Ureter (tissue), 1 donor: ENCODE measurements at places on chromosomes 2 and 18. TPM values are rescaled to one million over a fixed set of nuclear protein-coding genes. Genes with fewer than 3 reads are reported as not detected.
A peak's percentile ranks its signal among the peaks of the same experiment; 100 is the strongest.

DNA sequence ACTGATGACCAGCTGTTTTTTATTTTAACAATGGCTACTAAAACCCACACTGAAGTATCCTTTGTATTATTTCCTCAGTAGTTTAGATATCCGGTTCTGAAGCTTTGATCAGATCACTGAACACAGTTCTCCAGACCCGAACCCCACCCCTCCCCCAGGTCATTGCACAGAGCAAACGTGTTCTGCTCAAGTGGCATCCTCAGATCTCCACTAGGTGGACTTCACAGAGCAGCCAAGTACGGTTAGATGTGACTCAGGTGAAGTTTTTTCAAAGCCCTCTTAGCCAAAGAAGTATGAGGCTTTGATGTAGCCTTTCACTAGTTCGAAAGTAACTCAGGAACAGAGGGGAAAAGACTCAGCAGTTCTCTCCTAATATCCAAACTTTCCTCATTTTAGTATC, 142.7 kb upstream of the NRP2 start:
- no peak for DNase-seq

DNA sequence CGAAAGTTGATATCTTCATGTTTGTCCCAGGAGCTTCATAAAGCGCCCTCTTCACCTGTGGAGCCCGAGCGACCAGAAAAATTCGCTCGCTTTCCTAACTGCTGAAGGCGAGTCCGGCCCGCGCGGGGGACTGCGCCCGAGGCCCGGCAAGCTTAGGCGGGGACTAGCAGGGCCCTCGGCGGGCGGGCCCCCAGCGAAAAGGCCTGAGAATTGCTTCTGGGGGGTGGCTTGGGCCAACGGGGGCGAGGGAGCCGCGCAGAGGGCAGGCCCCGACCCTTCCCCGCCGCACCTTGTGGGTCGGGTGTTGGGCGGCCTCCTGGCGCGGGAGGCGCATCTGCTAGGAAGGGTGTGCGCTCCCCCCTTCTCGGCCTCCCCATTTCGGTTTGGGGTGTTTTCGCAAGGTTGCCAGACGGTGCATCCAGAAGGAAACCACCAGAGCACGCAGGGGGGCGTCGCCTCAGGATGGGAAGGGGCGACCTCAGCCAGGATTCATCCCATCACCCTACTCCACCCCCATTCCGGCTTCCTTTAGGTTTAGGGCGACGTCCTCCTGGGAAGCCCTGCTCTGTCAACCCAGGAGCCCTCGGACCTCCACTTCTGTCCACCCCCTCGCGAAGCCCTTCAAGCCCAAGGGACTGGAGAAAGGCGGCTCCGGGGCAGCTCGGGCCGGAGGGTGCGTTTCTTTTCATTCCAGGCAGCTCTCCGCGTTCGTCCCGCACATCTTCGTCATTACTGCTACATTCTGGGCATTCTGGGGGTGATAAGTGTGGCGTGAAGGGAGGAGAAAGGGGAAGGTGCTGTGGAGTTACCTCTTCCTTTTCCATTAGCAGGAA, 9.1 kb downstream of the SP9 start:
- DNase-seq, result no peak

GRCh38 chr2:176817061-176817565, 395.5 kb upstream of the HNRNPA3 start:
- no peak for DNase-seq

The SERPINB13 gene
- not detected for total RNA-seq

The ATP6V1B1 gene
- 2.4 TPM for total RNA-seq

The C2orf78 gene
- not detected for total RNA-seq

- DNase-seq, result no peak
Measured at GRCh38 chr2:230989731-230990130, 6.2 kb upstream of the SPATA3 start.

DNA sequence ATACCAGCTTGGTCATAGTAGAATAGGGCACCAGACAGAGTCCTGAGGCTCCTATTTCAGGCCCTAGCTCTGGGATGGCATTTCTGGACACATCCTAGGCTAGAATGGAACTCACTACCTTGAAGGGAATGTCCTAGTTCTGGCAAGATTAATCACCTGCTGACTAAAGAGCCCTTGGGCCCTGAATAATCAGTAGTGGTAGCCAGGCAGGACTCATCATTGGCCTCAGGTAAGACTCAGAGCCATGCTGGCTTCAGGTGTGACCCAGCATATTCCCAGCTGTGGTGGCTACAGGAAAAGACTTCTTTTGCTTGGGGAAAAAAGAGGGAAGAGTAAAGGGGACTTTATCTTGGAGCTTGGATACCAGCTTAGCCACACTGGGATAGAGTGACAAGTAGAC, 131.0 kb upstream of the SRD5A2 start:
- no peak for DNase-seq

- DNase-seq, result no peak
Measured at GRCh38 chr2:44886414-44886813, 55.1 kb upstream of the SIX3 start.

DNA sequence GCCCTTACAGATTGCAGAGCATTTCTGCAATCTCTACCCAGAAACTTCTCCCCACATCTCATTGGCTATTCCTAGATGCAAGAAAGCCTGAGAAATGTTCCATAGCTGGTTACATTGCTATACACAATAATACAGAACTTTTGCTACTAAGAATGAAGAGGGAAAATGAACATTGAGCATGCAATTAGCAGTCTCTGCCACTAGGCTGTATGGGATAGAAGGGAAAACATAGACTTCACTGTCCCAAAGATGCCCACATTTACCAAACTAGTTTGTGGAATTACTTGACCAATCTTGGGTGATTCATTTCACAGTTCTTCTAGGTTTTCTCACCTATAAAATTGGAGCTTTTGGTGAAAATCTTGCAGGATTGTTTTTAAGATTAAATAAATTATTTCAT, 265.7 kb upstream of the NT5C1B start:
- no peak for DNase-seq

GRCh38 chr2:126482582-126483464, 173.1 kb upstream of the GYPC start:
- DNase-seq, result no peak

DNA sequence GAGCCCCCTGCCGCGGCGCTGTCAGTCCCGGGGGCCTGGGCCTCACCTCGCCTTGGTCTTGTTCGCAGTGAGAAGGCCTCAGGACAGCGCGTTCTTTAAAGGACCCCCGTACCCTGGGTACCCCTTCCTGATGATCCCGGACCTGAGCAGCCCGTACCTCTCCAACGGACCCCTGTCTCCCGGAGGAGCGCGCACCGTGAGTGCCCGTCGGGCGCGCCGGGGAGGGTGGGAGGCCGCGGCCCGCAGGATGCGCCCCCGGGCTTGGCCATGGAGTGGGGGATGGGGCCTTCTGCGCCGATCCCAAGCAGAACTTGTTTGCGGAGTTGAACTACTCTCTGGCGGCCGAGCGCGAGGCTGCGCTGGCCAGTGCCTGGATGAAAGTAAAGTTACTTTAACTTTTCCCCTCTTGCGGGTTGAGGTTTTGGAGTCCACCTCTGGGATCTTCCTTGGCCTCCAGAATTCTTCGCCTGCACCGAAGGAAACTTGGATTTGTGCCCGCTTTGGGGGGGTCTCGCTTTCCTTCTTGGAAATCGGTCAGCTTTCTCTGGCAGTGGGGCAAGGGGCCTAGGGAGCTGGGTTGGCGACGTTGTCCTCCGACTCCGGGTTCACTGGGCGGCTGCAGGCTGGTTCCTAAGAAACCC, 1.2 kb downstream of the TCF7L1 start:
- DNase-seq, result peak; percentile 47

- DNase-seq, result no peak
Measured at GRCh38 chr2:175560521-175561169, 379.1 kb upstream of the ATP5MC3 start.

DNA sequence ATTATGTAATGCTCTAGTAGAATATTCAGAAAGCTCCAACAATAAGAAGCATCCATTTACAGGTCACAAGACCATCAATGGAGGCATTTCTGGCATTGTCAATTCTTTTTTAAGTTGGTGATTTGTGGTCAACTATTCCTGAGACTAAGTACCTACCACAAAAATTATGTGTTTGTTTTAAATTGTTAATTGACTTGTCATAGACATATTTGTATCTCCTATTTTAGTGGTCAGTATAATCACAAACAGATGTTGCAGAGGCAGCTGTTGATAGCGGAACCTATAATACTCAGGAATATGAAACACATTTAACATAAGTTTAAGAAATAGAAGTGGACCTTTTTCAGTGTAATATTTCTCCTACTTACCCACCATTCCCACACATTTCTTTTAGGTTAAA, 430.1 kb downstream of the CCDC85A start:
- no peak for DNase-seq

DNA sequence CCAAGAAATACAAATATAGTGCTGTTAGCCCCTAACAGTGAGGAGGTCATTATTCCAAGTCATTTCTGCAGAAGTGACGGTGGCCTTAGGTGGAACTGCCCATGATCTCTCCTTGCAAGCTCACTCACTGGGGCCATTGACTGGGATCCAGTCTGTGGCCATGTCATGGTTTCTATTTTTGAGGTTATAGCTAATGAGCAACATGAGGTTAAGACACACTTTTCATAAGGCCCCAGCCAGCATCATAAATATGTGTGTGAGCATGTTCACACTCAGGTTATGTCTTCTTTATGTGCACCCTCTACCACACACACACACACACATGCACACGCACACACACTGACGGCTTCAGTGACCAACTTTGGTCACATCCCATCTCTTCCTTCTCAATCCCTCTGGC, 484 bp downstream of the AFF3 start:
- DNase-seq, result no peak

- no peak for DNase-seq
Measured at GRCh38 chr18:48784656-48785055, 166.1 kb downstream of the SMAD7 start.

- no peak for DNase-seq
Measured at GRCh38 chr2:47310801-47311560, 92.0 kb upstream of the MSH2 start.

The FNDC4 gene
- total RNA-seq, result 3.7 TPM

DNA sequence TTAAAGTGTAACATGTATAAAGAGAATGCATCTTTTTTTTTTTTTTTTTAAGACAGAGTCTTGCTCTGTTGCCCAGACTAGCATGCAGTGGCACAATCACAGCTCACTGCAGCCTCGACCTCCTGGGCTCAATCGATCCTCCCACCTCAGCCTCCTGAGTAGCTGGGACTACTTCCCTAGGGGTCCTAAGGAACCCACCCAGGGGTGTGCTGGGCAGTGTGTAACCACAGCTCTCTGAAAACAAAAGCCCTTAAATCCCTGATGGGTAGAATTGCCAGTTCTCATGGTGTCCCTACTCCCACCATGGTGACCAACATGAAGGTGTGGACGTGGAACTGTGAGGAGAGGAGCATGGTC, 105.6 kb upstream of the ST3GAL5 start:
- peak; percentile 14 for DNase-seq

DNA sequence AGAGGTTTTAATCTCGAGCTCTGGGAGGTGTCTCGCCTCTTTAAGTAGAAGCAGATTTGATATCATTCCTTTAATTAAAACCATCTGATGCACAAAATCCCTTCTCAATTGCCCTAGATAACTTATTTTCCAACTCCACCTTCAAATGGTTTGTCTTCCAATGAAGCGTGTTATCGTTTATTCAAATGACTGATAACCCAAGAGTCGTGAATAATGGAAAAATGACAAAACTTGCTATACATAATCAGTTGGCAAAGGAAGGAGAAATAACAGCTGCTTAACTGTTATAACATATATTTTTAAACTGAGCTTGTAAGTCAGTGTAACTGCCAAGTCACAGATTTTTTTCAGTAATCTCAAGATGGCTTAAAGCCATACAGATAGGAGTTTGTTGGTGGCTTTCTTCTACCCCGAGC, 144.6 kb downstream of the QPCT start:
- no peak for DNase-seq

DNA sequence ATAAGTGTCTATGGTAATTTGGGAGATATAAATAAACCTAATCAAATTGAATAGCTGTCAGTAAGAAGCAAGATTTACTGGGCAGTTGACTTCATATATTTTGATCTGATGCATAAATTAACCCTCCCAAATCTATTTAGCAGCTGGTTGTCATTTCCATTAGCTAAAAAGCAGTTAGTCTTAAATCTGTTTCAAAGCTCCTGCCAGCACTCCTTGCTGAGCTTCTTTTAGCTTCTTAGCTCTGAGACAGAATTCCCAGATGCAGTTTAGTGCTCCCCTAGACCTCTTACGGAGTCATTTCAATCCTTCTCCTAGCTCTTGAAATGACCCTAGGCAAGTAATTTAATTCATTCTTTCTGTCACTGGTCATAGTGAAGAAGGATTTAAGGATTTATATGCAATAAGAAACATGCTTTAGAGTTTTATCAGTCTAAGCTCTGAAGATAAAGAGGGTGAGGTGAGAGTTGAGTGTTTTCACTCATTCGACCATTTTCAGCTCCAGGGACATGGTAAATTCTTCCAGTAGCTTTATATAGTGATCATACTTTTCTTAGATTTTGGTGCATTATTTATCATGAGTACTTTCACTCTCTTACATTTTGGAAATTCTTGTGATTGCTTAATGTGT, 98.9 kb downstream of the PHLPP1 start:
- DNase-seq, result no peak

The HMSD gene
- total RNA-seq, result not detected

DNA sequence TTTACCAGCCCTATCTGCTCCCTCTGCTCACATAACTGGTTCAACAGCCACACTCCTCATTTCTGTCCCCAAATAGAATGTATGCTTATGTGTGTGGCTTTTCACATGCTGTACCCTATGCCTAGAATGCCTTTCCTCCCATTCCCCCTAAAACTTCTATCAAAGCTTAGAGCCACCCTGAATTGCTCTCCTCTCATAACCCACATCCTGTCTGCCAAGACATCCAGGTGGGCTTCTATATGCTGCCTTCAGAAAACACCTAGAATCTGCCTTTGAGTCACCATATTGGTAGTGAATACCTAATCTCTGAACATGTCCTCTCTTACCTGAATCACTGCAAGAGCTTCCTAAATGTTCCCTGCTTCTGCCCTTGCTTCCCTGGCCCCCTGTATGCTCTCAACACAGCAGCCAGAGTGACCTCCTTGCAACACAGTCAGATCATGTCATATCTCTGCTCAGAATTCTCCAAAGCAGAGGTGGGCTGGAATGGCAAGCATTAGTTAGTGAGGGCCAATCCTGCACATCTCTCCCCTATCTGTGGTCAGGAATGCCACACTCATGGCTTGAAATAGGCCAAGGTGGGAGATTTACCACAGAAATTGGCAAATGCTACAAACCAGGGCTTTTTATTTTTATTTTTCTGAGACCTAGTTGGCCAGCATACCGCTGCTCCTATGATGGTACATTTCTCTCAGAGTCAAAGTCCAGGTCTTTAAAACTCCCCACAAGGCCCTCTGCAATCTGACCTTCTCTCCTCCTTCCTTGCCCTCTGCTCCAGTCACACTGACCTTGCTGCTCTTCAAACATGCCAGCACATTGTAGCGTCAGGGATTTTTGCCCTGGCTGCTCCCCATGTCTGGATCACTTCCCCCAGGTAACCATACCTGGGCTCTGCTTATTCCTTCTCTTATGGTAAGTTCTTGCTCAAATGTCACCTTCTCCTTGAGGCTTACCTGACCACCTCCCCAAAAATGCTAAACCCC, 111.8 kb upstream of the STON1 start:
- DNase-seq, result no peak

DNA sequence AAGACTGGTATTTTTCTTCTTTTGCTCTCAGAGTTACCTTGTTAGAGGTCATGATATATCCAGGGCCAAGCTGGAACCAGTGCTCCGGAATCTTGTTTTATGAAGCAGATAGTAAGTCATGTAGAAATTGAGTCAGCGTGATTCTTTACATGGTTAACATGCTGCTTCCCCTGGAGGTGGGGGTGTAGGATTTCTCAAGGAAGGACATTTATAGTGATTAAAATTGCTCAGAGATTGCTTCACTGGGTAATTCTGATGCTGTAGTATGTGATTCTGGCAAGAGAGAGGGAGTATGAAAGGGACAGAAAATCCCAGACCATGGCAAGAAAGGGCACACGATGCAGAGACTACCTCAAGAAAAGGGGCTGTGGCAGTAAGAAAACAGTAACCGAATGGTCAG, 8.0 kb upstream of the MYL1 start:
- DNase-seq, result no peak
